Left lung (tissue), 14 donors: ENCODE measurements at places on chromosomes 3 and 15.

DNA sequence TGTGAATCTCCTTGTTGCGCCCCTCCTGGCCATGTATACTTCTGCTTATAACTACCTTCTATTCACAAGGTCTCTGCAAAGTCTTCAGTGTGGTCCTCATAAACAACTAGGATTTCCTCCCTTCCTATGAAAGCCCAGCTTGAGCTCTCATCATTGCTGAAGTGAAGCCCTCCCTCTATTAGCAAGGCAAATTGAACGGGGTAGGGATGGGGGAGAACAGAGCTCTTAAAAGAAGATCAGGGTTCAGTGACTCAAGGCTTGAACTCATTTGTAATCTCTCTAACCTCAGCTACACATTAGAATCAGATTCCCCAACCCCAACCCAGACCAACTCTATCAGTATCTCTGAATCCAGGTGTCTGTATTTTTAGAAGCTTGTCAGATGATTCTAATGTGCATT is 88.3 kb upstream of the ST8SIA2 start:
- H3K36me3 ChIP-seq = no peaks in the 10 kb centered on the region
- no peak overlapping the region for H3K4me3 ChIP-seq
- no peak for DNase-seq
- H3K27me3 ChIP-seq = peaks cover 7% of the 10 kb centered on the region
- no peak overlapping the region for H3K27ac ChIP-seq

GRCh38 chr3:130948929-130949328 is 55.0 kb downstream of the ATP2C1 start:
- no peak for DNase-seq
- H3K4me3 ChIP-seq = no peak overlapping the region
- H3K27me3 ChIP-seq = no peaks in the 10 kb centered on the region
- H3K27ac ChIP-seq = no peak overlapping the region
- no peaks in the 10 kb centered on the region for H3K4me1 ChIP-seq

- H3K27me3 ChIP-seq = no peaks in the 10 kb centered on the region
- no peaks in the 10 kb centered on the region for H3K36me3 ChIP-seq
- H3K27ac ChIP-seq = no peak overlapping the region
- H3K4me3 ChIP-seq = no peak overlapping the region
- peaks cover 4% of the 10 kb centered on the region for H3K4me1 ChIP-seq
These were observed 8.9 kb downstream of the IQSEC1 start for GRCh38 chr3:13064159-13064868.

GRCh38 chr3:96488708-96489107 is 325.7 kb upstream of the EPHA6 start:
- no peaks in the 10 kb centered on the region for H3K27me3 ChIP-seq
- no peak overlapping the region for H3K4me3 ChIP-seq
- no peaks in the 10 kb centered on the region for H3K4me1 ChIP-seq
- DNase-seq = no peak

DNA sequence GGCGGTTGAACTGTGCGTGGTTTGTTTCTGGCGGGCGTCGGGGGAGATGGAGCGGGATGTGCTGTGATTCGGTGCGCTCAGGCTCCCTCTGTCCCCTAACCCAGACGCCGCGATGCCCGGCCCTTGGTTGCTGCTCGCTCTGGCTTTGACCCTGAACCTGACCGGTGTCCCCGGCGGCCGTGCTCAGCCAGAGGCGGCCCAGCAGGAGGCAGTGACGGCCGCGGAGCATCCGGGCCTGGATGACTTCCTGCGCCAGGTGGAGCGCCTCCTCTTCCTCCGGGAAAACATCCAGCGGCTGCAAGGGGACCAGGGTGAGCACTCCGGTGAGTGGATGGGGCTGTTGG is 1.2 kb downstream of the TRH start:
- H3K4me3 ChIP-seq = no peak overlapping the region
- H3K36me3 ChIP-seq = no peaks in the 10 kb centered on the region
- no peak for DNase-seq
- H3K4me1 ChIP-seq = peaks cover 17% of the 10 kb centered on the region
- no peak overlapping the region for H3K27ac ChIP-seq

DNA sequence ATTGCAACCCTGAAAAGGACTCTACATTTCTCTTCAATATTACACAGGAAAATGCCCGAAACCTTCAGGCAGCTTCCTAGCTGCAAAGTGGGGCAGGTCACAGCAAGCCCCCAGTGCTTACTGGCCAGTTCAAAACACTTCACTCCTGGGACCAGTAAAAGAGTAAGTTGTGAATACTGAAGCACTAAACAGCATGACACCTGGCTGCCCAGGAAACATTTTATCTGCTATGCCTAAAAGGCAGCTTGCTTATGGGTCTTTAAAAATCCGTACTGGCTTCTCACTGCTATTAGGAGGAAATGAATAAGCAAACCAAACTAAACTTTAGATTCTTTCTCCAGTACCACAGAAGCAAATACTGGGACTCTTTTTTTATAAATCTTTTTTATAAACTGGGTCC is 457.9 kb upstream of the ALCAM start:
- H3K27ac ChIP-seq = no peak overlapping the region
- DNase-seq = no peak
- H3K4me1 ChIP-seq = no peaks in the 10 kb centered on the region
- no peaks in the 10 kb centered on the region for H3K27me3 ChIP-seq
- H3K36me3 ChIP-seq = no peaks in the 10 kb centered on the region
- no peak overlapping the region for H3K4me3 ChIP-seq

GRCh38 chr15:72511536-72511935 is 37.4 kb downstream of the ARIH1 start:
- no peaks in the 10 kb centered on the region for H3K36me3 ChIP-seq
- no peaks in the 10 kb centered on the region for H3K27me3 ChIP-seq
- no peak overlapping the region for H3K4me3 ChIP-seq
- H3K27ac ChIP-seq = no peak overlapping the region
- H3K4me1 ChIP-seq = peaks cover 6% of the 10 kb centered on the region
- no peak for DNase-seq

- H3K27ac ChIP-seq = no peak overlapping the region
- H3K36me3 ChIP-seq = no peaks in the 10 kb centered on the region
- no peaks in the 10 kb centered on the region for H3K27me3 ChIP-seq
- no peaks in the 10 kb centered on the region for H3K4me1 ChIP-seq
These were observed 178.6 kb downstream of the SATB1 start for GRCh38 chr3:18246336-18247060.

- no peak overlapping the region for H3K27ac ChIP-seq
- H3K27me3 ChIP-seq = no peaks in the 10 kb centered on the region
- H3K36me3 ChIP-seq = no peaks in the 10 kb centered on the region
These were observed 47.0 kb downstream of the FRMD4B start for GRCh38 chr3:69338911-69339310.

GRCh38 chr3:58471025-58471887 is 20.6 kb upstream of the KCTD6 start:
- DNase-seq = no peak
- H3K36me3 ChIP-seq = no peaks in the 10 kb centered on the region
- H3K27ac ChIP-seq = peak overlapping the region; percentile 10

GRCh38 chr15:63073497-63074172 is 31.1 kb downstream of the TPM1 start:
- no peak for DNase-seq
- H3K4me3 ChIP-seq = no peak overlapping the region
- no peaks in the 10 kb centered on the region for H3K36me3 ChIP-seq
- peaks cover 11% of the 10 kb centered on the region for H3K4me1 ChIP-seq

GRCh38 chr3:193590088-193590856 is 2.7 kb upstream of the OPA1 start:
- no peak for DNase-seq
- no peaks in the 10 kb centered on the region for H3K36me3 ChIP-seq
- H3K27ac ChIP-seq = no peak overlapping the region

DNA sequence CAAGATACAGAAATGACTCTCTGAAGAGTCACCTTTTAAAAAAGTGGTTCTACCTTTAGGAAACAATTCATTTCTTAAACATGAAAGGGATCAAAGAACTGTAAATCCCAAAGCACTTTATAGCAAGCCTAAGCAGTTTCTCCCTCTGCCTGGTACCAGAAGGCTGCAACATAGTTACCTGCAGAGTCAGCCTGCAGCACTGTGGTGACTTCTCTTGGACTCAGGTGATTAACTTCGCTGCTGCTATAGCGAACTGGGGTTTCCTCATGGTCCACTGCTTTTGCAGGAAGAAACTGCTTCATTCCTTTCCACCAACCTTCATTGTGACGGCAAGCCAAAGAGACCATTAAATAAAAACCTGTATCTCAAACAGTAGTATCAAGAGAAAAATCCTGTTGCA is 37.3 kb downstream of the ST3GAL6 start:
- no peak overlapping the region for H3K27ac ChIP-seq
- H3K27me3 ChIP-seq = no peaks in the 10 kb centered on the region
- peaks cover 17% of the 10 kb centered on the region for H3K36me3 ChIP-seq
- no peak for DNase-seq

- peaks cover 8% of the 10 kb centered on the region for H3K36me3 ChIP-seq
- no peak overlapping the region for H3K4me3 ChIP-seq
These were observed 21.6 kb downstream of the ADAMTS9 start for GRCh38 chr3:64666171-64666588.

DNA sequence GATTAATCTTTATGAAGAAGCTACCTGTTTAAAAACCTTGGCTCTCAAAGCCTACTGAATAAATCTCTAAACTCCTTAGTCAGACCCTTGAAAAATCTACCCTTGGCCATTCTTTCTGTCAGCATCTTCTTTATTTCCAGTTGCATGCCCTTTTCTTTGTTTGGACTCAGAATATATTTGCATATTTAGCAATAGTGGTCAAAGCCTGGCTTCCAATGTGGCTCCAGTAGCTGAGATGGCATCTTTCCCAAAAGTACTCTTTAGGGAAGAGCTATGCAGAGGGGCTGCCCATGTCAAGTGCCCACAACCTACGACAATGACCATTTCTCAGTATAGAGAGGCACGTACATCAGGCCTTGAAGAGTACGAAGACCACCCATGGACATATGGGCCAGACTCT is 47.2 kb downstream of the TLNRD1 start:
- no peak overlapping the region for H3K4me3 ChIP-seq
- H3K27ac ChIP-seq = no peak overlapping the region
- no peaks in the 10 kb centered on the region for H3K4me1 ChIP-seq
- DNase-seq = no peak
- H3K27me3 ChIP-seq = no peaks in the 10 kb centered on the region
